Activated naive CD8-positive, alpha-beta T cell treated with anti-CD3 and anti-CD28 coated beads, Interleukin-2, amount 10 ng/mL, durations not matched to agents 7 days and 5 days (primary cell): ENCODE measurements at places on chromosomes 6 and 20.
A peak's percentile ranks its signal among the peaks of the same experiment; 100 is the strongest.

GRCh38 chr20:25254571-25254970, 6.7 kb downstream of the PYGB start:
- peaks cover 3% of the 10 kb centered on the region for H3K36me3 ChIP-seq
- no peak overlapping the region for H3K4me3 ChIP-seq
- peaks cover 34% of the 10 kb centered on the region for H3K4me1 ChIP-seq
- no peak overlapping the region for H3K27ac ChIP-seq
- DNase-seq = no peak

DNA sequence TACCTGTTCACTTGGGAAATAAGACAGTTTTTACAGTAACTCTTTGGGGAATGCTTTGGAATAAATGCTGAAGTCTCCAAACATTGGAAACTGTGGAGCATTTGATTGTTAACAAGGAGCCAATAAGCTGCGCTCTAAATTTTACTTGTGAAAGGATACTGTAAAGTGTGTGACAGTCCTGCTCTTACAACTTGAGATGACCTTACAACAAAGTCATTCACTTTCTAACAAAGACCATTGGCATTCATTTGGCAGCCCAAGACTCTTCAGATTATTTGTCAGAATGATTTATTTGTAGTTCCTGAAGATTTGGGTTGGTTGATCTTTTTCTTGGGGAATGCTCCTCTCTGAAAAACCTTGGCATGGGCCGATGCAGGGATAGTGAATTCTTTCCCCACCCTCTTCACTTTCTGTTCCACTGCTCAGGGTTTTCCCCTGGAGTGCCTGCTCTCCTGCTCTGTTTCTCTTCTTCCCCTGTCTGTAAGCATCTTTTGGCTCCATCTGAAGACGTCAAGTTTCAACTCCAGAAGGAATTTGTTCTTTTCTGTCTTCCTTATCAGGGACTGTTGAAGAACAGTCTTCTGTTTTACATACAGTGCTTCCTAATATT, 116.4 kb downstream of the AKAP7 start:
- H3K4me3 ChIP-seq = peak overlapping the region; percentile 2
- H3K4me1 ChIP-seq = peaks cover 23% of the 10 kb centered on the region
- peaks cover 11% of the 10 kb centered on the region for H3K36me3 ChIP-seq
- no peak overlapping the region for H3K27ac ChIP-seq

GRCh38 chr20:19609642-19610223, 148.3 kb upstream of the RIN2 start:
- no peak for DNase-seq
- no peak overlapping the region for H3K4me3 ChIP-seq

GRCh38 chr20:3042625-3043024, 797 bp upstream of the GNRH2 start:
- H3K4me1 ChIP-seq = peaks cover 18% of the 10 kb centered on the region
- no peaks in the 10 kb centered on the region for H3K27me3 ChIP-seq
- no peak overlapping the region for H3K4me3 ChIP-seq
- peaks cover 11% of the 10 kb centered on the region for H3K36me3 ChIP-seq

GRCh38 chr6:149109397-149110070, 208.0 kb upstream of the TAB2 start:
- H3K4me1 ChIP-seq = peaks cover 33% of the 10 kb centered on the region
- no peak for DNase-seq
- peaks cover 49% of the 10 kb centered on the region for H3K36me3 ChIP-seq
- H3K27me3 ChIP-seq = no peaks in the 10 kb centered on the region
- no peak overlapping the region for H3K4me3 ChIP-seq
- no peak overlapping the region for H3K27ac ChIP-seq

GRCh38 chr6:154847318-154847717, 114.1 kb downstream of the SCAF8 start:
- no peak overlapping the region for H3K27ac ChIP-seq
- DNase-seq = no peak
- no peak overlapping the region for H3K4me3 ChIP-seq
- peaks cover 4% of the 10 kb centered on the region for H3K4me1 ChIP-seq
- H3K36me3 ChIP-seq = peaks cover 20% of the 10 kb centered on the region
- H3K27me3 ChIP-seq = no peaks in the 10 kb centered on the region

DNA sequence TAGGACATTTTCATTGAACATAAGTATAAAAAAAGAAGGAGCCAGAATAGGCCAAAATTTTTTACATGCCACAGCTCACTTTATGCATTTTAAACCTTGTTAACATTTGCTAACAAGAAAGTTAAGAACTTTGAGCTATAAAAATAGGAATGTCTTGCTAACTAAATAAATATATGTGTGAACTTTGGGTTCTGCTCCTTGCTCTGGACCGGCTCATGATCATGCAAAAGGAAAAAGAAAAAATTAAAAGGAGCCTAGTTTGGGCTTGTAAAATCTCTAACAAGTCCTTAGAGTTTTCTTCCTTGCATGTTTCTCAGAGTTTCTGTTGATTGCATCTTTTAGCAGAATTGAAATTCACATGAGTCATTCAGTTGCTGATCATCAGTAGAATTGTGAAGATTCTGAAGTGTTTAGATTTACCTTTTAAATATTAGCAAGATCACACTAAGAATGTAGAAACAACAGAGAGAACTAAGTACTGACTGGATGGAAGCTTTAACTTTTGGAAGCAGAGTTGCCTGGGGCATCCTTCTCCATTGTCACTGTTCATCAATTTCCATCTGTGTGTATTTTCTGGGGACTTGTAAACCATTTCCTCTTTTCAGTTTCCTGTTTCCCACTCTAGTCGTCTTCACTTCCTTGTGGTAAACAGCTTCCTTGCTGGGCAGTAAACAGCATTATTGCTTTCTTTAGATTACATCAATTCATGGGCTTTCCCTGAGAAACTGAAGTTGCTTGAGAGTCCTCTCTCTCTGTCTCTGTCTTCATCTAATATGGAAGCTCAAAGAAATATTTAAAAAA, 458.4 kb upstream of the BTBD3 start:
- no peak overlapping the region for H3K27ac ChIP-seq
- no peaks in the 10 kb centered on the region for H3K4me1 ChIP-seq
- H3K36me3 ChIP-seq = no peaks in the 10 kb centered on the region
- H3K4me3 ChIP-seq = no peak overlapping the region
- DNase-seq = no peak
